ENCODE measurements at places on chromosomes 6 and 20. TPM values are rescaled to one million over a fixed set of nuclear protein-coding genes. Genes with fewer than 3 reads are reported as not detected.

DNA sequence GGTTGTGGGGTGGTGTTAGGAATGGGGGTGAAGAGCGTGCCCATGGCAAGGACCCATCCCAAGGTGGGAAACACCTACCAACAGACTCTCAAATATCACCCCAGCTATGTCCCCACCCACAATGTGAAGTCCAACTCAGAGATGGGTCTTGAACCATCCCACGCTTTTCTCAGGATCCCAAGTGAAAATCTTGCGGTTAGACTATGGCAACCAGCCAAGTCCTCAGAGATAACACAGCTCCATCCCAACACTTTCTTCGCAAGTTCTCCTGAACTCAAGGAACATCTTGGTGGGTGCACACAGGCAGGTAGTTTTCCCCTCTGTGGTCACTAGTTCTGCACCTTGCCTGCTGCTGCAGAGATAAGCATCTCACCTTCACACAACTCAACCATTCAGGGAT is 116.0 kb downstream of the CDC5L start:
- H3K4me1 ChIP-seq, result no peaks in the 10 kb centered on the region
- no peaks in the 10 kb centered on the region for H3K36me3 ChIP-seq
- no peak overlapping the region for H3K27ac ChIP-seq
- no peak for DNase-seq
- no peak overlapping the region for H3K4me3 ChIP-seq

DNA sequence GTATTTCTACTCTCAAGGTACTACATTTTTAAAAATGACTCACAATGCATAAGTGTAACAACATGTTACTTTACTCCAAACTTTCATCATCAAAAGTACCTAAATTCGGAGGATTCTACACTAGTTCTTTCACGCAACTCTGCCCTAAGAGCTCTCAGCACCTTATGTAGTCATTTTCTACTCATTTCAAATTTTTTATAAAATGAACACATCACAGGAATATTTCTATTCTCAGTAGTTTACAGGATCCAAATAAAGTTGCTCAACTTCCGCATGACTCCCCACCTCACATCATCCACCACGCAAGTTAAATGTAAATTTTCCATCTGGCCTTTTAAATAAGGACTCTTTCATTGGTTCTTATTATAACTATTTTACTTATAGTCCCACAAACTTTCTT is 344.9 kb upstream of the MANEA start:
- DNase-seq, result no peak
- H3K4me1 ChIP-seq, result no peaks in the 10 kb centered on the region
- H3K4me3 ChIP-seq, result no peak overlapping the region
- no peaks in the 10 kb centered on the region for H3K36me3 ChIP-seq
- H3K27ac ChIP-seq, result no peak overlapping the region
- H3K27me3 ChIP-seq, result no peaks in the 10 kb centered on the region

- no peaks in the 10 kb centered on the region for H3K27me3 ChIP-seq
- H3K4me1 ChIP-seq, result no peaks in the 10 kb centered on the region
- H3K36me3 ChIP-seq, result no peaks in the 10 kb centered on the region
- no peak overlapping the region for H3K4me3 ChIP-seq
These were observed 390.2 kb downstream of the TENT5A start for GRCh38 chr6:81362246-81362645.

DNA sequence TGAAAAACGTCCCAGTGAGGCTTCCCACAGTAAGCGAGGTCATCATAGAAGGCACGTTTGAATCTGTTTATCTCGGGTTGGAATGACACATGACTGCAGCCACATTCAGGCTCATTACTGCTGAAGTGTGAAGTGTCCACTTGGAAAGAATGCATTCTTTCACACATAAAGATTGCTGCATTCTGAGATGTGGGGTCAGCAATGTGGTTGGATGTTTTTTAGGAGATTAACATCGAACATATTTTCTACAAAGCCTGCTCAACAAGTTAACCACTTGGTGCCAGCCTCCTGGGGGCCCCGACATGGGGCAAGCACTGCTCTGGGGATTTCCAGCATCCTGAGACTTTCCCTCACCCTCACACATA is 79.9 kb downstream of the BMP6 start:
- H3K36me3 ChIP-seq, result no peaks in the 10 kb centered on the region
- DNase-seq, result no peak
- H3K27ac ChIP-seq, result no peak overlapping the region
- H3K4me3 ChIP-seq, result no peak overlapping the region

Gene KCNK16
- total RNA-seq, result not detected

Gene REM1
- 12.0 TPM for total RNA-seq
